ENCODE measurements at places on chromosomes 11 and 22. TPM values are rescaled to one million over a fixed set of nuclear protein-coding genes. Genes with fewer than 3 reads are reported as not detected.

- peak; percentile 50 for DNase-seq
These were observed 120.8 kb upstream of the ARHGAP20 start for GRCh38 chr11:110833033-110833484.

DNA sequence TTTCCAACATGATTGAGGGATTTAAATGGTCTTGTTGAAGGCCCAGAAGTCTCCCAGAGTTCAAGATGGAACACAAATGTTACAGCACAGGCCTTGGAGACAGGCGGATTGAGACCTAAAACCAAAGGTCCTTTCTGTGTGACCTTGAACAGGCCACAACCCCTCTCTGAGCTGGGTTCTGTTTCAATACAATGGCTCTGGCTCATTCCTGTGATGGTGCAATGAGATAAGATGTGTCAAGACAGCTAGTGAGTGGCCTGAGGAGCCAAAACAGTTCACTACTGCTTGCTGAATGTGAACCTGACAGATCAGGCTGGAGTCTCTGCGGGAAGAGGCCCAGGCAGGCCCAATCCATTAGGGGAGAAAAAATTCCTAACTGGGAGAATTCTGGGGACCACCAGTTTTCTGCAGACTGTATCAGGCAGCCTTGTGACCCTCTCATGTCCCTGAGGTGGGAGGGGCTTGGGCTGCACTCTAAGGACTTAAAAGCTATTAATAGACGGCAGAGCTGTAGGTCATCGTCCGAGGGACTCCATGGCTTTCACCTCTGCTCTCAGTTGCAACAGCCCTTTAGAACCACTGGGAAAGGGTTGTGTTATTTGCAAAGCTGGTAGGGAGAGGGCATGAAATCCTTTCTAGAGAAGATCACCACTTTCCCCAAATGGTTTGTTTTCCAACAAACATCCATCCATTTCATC is 126.1 kb upstream of the TEAD1 start:
- no peak for DNase-seq

DNA sequence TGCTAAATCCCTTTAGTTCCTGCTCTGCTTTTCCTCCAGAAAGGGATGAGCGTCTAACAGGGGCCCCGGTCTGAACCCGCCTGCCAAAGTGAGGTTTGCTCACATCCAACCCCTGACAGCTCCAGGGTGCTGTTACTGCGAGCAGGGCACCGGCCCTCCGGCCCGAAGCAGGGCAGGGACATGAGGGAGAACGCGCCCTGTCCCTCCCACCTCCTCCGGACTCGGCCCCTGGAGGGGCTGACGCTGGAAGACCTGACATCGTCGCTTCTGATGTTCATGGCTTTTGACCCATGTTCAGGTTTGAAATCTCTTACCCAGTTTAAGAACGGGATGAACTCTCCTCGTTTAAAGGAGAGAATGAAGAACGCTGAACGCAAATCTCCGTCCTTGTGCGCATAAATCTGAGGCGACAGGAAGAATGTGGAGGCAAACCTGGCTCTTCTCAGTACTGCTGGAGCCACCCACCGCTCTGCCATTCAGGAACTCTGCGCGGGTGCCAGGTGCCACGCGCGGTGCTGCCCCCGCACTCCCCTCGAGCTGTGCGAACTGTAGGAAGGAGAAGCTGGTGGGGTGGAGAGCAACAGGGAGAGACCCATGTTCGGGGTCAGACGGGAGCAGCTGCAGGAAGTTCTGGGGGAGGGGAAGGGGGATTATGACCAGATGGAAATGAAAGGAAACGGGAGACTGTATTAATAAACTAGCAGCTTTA is 826 bp upstream of the EEF1G start:
- peak; percentile 73 for DNase-seq

GRCh38 chr11:99275521-99275920 is 254.8 kb downstream of the CNTN5 start:
- DNase-seq = no peak

GRCh38 chr11:46342239-46342638 is 5.0 kb upstream of the DGKZ start:
- DNase-seq = peak; percentile 63

DNA sequence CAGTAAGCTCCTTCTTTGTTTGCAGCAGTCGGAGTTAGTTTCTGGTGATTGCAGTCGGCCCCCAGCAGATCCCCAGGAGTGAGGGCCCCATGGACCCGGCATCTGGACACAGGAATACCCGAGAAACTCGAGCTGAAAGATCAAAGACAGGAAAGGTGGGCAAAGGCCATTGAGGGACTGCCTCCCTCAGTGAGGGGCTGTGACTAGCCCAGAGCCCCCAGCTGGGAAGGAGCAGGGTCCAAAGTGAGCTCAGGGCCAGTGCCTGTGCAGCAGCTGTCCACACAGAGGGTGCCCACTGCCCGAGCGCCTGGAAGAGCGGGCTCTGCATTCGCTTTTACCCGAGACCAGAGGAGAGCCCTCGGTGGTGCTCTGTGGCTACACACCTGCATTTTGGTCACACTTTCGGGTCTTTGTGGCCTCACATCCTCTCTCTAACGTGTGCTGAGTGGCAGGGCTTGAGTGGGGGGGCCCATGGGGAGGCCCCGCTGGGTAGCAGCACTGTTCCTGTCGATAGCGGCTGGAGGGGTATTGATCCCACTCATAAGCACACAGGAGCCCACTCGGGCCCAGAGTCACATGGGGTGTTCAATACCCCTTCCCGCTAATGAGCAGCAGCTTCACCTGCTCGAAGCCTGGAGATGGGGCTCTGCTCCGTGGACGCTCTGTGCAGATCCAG is 532.9 kb downstream of the TBC1D22A start:
- no peak for DNase-seq

GRCh38 chr11:88779577-88779976 is 286.2 kb downstream of the GRM5 start:
- DNase-seq = no peak

DNA sequence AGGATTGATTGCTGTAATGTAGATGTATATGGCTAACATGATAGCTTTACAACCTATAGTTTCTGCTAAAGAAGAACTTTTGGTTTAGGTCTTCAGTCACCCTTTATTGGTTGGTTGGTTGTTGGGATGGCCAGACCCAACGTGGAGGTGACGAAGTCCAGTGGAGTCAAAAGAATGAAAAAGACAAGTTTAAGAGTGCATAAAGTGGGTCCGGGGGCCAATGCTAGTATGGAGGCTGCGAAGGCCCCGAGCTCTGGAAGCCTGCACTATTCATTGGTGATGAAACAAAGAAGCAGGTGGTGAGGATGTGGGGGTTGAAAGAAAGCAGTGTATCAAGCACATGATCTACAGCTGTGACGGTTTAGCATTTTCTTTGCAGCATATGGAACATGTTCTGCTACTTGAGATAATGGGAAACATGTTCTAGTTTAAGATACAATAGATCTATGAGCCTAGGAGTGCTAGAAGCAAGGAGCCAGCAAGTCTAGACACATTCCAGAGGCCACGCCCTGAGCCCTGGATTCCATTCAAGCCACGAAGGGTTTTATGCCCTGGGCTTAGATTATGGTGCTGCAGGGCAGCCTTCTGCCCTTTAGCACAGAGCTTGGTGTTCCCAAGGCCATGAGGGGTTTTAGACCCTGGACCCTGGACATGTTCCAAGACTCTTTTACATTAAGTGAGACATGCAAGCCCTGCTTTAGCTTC is 6.3 kb downstream of the TCP11L1 start:
- DNase-seq = no peak

DNA sequence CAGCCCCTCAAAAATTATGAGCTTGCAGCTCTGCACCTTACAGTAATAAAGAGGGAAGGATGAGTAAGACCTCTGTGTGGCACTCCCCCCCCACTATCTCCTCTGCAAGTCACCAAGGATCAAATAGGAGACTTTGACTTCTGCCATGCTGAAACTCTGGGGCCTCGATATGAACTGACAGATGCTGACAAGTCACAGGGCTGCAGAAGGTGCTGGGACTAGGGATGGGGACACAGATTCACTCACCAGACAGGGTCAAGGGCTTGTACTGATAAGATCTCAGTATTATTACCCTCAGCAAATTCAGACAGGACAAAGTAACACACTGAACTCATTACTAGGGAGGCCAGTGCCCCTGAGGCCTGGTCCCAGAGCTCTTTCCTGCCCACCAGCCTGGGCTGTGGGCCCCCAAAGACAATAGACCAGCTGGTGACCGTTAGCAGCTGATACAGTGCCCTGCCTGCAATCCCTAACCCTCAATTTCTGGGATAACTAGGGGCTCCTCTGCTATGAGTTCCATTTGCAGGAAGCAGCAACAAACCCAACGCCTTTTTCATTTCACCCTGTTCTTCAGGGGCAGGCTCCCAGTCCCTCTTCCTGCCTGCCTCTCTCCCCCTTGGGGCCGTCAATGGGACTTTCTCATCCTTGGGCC is 20.1 kb downstream of the TMPRSS13 start:
- no peak for DNase-seq

DNA sequence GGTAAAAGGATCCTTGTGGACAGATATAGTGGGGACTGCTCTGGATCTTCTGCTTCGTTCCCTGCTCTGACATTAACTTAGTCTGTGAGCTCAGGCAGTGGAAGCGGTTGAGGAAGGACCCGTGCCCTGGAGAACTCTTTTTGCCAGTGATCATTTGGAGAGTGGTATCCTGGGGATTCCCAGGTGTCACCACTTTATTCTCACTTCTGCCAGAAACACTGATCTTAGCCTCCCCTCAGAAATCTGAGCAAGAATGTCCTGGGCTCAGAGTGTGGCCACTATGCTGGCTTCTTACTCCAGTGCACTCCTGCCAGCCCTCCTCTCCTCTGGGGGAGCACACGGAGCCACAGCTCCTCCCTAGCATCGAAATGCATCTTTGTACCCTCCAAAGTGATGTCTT is 7.6 kb upstream of the PHOX2A start:
- DNase-seq = no peak

- no peak for DNase-seq
These were observed 539.3 kb downstream of the SOX6 start for GRCh38 chr11:15817001-15817400.

- no peak for DNase-seq
These were observed 28.5 kb upstream of the CD82 start for GRCh38 chr11:44536788-44537516.

GRCh38 chr11:17812865-17813187 is 78.2 kb downstream of the KCNC1 start:
- DNase-seq = no peak

- peak; percentile 26 for DNase-seq
These were observed 105.4 kb upstream of the TIMP3 start for GRCh38 chr22:32696089-32696488.

GRCh38 chr11:21774212-21774611 is 418.7 kb upstream of the ANO5 start:
- no peak for DNase-seq

DNA sequence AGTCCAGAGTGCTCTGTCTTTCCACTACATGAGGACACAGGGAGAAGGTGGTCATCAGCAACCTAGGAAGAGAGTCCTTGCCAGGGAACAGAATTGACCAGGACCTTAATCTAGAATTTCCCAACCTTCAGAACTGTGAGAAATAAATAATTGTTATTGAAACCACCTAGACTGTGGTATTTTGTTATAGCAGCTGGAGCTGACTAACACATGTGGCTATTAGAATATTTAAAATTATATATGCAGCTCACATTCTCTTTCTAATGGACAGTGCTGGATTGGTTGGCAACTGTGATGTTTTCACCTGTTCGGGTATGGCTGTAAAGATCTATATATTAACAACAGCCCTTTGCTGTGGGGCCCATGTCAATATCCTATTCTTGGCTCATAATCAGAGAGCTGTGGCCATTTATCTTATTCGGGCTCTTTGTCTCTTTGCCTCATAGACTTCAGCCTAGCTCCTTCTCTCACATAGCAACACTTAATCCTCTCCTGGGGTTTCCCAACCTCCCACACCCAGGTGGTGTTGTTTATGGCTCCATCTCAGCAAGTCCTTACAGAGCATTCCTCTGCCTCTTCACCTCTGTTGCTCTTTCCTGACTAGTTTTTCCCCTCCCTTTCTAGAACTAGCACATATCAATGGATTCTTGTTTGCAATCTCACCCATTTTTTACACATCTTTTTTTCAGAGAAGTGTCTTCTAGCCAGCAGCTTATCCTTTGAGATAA is 46.4 kb upstream of the AMOTL1 start:
- peak; percentile 50 for DNase-seq

DNA sequence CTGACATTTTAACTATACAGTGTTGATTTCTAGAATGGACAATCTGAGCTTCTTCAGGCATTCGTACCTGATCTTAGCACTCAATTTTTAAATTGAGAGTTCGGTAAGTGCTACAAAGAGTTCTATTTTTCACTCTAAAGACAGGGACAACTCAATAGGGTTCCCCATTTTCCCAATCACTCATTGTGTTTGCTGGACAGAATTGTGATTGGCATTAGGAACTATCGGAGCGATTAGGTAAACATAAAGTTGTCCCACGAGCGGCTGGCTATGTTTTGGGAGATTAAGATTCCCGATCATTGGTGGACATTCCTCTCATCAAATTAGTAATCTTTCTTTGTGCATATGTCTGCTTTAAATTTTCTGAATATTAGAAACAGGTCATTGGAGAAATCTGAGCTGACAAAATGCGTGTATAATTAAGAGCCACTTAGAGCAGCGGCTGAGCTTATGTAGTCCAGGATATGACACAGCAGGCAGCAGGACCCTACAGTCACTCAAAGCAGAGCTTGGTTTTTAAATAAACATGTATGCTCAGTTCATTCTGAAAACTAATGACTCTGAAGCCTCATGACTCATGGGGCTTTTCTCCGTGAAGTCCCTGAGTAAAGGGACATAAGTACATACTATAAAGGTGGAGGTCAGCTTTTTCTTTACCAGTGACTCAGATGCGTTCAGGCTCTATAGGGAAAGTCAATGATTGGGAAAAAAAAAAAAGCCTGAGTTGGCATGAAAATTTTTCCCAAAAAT is 109.4 kb downstream of the GRIA4 start:
- DNase-seq = no peak

The CALCB gene
- total RNA-seq = not detected

The UPB1 gene
- total RNA-seq = under 0.01 TPM

The RRP7A gene
- 24.5 TPM for total RNA-seq

The PATE3 gene
- total RNA-seq = not detected

The GGT5 gene
- 2.2 TPM for total RNA-seq

Data from fibroblast of villous mesenchyme (primary cell).